ENCODE measurements at places on chromosomes 16 and 17. TPM values are rescaled to one million over a fixed set of nuclear protein-coding genes. Genes with fewer than 3 reads are reported as not detected.

DNA sequence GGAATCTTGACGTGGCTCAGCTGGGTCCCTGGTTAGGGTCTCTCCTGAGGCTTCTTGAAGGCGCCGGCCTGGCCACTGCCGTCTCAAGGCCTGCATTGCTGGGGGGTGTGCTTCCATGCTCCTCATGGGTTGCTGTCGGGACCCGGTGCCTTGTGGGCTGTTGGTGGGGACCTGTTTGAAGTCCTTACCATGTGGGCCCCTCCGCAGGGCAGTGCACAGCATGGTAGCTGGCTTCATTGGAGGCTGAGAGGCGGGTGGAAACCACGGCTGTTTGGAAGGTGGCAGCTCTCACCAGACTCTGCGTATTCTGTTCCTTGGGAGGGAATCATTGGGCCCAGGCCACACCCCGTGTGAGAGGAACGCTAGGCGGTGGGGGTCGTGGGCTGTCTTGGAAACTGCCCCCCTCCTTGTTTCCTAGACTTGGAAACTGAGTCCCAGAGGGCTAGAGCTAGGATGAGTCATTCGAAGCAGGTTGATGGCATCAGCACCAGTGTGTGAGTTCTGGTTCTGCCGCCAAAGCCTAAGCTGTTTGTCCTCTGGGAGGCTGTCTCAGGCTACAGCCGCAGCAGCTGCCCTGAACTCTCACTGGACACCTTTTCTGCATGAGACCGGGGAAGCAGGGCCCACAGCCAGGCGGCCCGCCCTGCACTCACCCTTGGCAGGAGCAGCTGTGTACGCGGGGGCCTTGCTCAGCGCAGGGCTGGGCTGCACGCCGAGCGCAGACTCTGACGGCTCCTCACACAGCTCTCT, 35.2 kb downstream of the ZNF750 start:
- H3K4me1 ChIP-seq: no peaks in the 10 kb centered on the region
- H3K4me3 ChIP-seq: no peak overlapping the region
- no peak overlapping the region for H3K27ac ChIP-seq
- no peaks in the 10 kb centered on the region for H3K27me3 ChIP-seq
- H3K36me3 ChIP-seq: peaks cover 4% of the 10 kb centered on the region
- DNase-seq: no peak

GRCh38 chr17:80822700-80823410, 168.8 kb upstream of the CHMP6 start:
- H3K27ac ChIP-seq: no peak overlapping the region
- DNase-seq: no peak
- H3K4me1 ChIP-seq: peaks cover 10% of the 10 kb centered on the region

GRCh38 chr16:13264749-13265552, 363.6 kb downstream of the SHISA9 start:
- H3K27me3 ChIP-seq: no peaks in the 10 kb centered on the region
- H3K4me1 ChIP-seq: no peaks in the 10 kb centered on the region
- no peaks in the 10 kb centered on the region for H3K36me3 ChIP-seq
- no peak overlapping the region for H3K27ac ChIP-seq
- DNase-seq: no peak
- H3K4me3 ChIP-seq: no peak overlapping the region

DNA sequence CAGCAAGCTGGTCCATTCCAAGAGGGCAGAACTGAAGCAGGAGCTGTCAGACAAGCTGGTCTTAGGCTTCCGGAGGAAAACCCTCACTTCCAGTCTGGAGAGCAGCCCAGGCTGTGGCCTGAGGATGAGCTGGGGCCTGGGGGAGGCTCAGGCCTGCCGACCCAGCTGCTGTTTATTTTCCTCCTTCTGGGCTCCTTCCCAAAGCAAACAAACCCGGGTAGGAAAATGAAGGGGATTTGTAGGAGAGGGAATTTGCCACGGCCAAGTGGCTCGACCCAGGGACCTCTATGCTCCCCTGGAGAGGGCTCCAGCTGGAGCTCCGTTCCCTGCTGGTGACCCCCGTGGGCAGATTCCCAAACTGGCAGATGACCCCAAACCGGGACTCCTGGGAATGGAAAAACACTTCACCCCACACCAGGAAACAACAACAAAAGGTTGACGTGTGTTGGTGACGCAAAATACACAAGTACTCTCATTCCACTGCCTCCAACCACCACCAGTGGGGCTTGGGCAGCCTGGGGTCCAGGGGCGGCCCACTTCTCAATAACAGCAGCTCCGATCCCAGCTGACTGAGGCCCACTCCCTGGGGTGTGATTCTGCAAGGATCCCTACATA, 8.8 kb downstream of the JUP start:
- no peak overlapping the region for H3K4me3 ChIP-seq
- H3K27ac ChIP-seq: no peak overlapping the region
- no peaks in the 10 kb centered on the region for H3K4me1 ChIP-seq
- no peaks in the 10 kb centered on the region for H3K36me3 ChIP-seq

GRCh38 chr16:11396241-11397048, 51.2 kb downstream of the RMI2 start:
- H3K27ac ChIP-seq: no peak overlapping the region
- peak; percentile 41 for DNase-seq
- no peak overlapping the region for H3K4me3 ChIP-seq
- no peaks in the 10 kb centered on the region for H3K27me3 ChIP-seq
- H3K4me1 ChIP-seq: no peaks in the 10 kb centered on the region

DNA sequence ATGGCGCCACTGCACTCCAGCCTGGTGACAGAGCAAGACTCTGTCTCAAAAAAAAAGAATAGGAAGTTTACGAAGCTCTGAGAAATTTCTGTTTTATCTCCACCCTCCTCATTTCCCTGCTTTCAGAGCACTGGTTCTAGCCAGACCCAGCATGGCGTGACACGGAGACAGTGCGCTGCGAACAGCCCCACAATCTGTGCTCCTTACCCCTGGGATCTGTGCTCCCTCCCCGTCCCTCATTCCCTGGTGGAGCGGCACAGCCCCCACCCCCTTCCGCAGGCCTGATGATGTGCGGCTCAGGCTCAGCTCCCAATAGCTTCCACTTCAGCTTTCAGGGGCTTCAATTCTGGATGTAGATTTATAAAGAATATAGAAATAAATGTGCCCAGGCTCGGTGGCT, 56.1 kb upstream of the ENDOV start:
- no peaks in the 10 kb centered on the region for H3K4me1 ChIP-seq
- no peak overlapping the region for H3K4me3 ChIP-seq
- H3K27me3 ChIP-seq: no peaks in the 10 kb centered on the region
- H3K36me3 ChIP-seq: peaks cover 80% of the 10 kb centered on the region
- H3K27ac ChIP-seq: no peak overlapping the region
- DNase-seq: no peak

PNMT gene
- not detected for total RNA-seq

HOXB9 gene
- total RNA-seq: 2.6 TPM

ADAD2 gene
- total RNA-seq: not detected
